GM04504 (cell line): ENCODE measurements at places on chromosomes 7 and 10.

DNA sequence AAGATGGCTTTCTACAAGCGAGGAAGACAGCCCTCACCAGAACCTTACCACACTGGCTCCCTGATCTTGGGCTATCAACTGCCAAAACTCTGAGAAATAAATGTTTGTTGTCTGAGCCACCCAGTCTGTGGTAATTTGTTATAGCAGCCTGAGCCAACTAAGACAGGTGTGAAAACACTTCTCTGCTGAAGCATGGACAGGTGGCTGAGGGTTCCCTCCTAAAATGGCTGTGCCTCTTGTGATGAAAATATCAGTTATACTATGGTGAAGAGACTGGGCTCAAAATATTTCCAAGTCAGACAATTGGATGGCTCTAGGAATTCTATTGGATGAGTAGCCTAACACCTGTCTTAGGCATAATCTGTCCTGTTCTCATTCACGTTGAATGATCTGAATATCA lies 78.1 kb downstream of the CDK1 start:
- no peak for DNase-seq

DNA sequence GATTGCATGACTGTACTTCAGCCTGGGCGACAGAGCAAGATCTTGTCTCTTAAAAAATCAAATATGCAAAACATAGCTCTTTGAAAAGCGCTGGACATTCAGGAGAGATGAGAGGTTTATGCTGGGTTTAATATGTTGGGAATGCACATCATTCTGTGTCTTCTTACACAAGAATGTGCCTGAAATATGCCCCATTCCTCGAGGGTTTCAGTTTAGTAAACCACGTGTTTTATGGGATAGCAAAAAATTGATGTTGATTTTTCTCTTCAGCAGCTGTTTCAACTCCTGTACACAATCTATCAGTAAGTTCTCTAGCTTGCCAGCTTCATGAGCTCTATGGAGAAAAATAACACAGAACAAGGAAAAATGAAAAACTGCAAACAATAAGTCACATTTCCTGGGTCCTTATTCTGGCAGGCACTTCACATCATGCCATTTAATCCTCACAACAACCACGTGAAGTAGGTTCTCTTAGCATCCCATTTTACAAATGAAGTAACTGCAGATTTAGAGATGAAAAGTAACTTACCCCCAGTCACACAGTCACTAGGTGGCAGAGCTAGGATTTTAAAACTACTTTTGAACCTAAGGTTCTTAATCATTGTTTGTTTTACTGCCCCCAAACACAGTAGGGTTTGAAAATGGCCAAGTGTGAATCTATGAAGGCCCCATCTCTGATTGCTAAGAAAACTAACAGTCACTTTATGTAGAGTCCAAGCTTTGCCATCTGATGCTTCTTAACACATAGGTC lies 423.6 kb downstream of the PHTF2 start:
- DNase-seq = peak; percentile 81

GRCh38 chr10:78991187-78991586 lies 77.6 kb upstream of the ZMIZ1 start:
- no peak for DNase-seq

DNA sequence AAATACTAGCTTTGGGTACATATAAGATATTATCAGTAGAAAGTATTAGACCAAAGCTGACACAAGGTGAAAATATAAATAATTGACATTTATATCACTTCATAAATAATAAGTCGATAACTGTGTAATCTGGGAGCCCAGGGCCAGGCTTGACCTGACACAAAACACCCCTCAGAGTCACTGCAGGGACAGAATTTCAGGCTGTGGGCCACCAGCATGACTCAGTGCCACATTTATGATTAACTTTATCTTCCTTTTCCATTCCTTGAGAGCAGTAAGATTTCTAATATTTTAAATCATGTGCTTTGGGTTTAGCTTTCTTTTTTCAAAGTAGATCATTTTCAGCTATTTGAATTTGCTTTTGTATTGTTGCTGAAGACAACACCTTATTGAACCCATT lies 102.9 kb upstream of the NFE2L3 start:
- DNase-seq = no peak

DNA sequence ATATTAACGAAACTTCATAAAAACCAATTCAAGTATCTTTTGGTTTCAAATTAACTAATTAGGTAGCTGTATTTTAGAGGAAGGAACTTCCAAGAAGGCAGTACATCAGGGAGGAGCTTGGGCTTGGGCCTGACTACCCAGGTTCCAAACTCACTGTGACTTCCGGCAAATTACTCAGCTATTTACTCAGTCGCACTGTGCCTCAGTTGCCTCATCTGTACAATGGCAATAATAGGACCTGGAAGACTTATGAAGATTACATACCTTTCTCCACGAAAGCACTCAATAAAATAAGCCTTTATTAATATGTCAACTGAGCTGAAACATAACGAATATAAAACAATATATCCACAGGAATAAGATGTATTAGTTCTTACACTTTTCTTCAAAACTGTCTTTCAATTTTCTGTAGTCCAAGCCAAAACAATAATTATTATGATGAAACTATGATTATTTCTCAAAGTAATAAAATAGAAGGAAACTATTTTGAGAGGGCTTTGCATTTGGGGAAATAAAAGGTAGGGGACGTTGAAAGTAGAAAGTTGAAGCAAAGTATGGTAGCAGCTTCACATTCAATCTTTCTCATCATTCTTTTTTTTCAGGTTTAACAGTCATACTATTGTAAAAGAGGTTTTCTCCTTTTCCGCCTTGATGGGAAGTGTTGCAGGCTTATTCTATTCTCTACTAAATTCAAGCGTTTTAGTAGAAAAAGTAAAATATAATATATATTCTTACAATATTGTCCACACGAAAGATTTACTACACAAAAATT lies 10.5 kb upstream of the EBLN1 start:
- DNase-seq = no peak

GRCh38 chr7:39428221-39428620 lies 138.0 kb upstream of the YAE1 start:
- peak; percentile 60 for DNase-seq
